Activated CD4-positive, alpha-beta T cell treated with anti-CD3 and anti-CD28 coated beads, Interleukin-2, amount 50 U/mL, for 1 hour (primary cell): ENCODE measurements at places on chromosomes 7 and 10.

DNA sequence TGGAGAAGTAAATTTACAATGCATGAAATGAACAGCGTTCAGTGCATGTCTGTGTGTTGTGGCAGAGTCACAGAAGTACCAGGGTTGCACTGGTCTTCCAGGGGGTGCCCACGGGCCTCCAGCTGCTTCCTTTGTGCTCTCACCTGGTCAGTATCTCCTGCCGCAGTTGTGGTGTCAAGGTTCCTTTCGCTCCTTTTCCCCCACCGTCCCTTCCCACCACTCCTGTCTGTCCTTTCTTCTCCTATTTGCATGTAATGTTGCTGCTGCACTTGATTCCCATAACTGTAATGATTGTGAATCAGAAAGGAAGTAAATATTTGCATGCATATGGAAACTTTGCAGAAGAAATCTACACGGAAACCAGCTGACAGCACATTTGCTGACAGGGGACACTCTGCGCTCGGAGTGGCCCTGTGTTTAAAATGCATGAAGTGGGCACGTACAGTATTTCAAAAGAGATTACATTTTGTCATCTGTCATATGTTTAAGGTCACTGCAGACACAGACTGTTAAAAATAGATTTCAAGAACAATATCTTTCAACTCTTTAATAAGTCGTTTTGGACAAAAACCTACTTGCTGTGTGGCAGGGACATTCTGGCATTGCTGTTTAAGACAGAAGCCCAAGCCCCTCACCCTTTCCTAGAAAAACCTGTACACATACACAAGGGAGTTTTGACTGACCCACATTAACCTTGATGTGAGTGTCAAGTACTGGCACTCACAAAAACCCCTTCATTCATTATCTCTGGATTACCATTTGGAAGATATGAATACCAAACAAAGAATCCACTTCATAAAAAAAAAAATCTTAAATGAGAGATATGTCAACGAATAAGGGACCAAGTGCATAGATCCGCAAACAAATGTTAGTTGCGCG is 336.7 kb upstream of the KLF6 start:
- no peak for DNase-seq

DNA sequence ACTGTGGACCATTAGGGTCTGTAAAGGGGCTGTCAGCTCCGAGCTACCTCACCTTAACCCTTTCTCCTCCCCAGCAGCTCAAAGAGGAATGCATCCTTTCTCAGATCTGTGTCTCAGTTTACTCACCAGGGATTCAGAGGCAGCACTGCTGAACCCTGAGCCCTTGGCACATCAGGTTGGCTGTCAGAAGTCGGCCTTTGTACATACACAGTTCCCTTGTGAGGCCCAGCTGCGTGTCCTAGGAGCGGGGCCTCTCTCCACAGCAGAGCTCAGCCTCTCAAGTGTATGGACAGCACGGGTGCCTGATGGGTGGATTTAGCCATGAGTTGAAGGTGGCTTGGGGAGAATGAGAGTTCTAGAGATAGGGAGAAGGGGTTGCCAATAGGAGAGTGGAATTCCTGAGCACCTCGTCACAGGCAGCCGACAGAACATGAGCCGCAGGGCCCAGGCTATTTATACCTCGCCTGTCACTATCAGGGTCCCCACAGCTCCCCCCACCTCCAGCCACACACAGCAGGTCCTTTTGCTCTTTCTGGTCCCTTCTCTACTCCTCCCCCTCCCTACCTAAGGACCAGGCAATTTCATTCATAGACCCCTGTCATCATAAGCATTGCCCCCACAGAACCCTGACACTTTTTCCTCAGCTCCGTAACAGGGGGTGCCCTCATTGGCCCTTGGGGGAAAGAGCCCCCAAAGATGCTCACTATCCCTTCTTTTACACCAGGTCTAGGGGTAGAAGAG is 2.1 kb upstream of the FLNC start:
- DNase-seq, result no peak

- DNase-seq, result peak; percentile 18
Observed at GRCh38 chr7:139915864-139916716, 87.0 kb downstream of the TBXAS1 start.

DNA sequence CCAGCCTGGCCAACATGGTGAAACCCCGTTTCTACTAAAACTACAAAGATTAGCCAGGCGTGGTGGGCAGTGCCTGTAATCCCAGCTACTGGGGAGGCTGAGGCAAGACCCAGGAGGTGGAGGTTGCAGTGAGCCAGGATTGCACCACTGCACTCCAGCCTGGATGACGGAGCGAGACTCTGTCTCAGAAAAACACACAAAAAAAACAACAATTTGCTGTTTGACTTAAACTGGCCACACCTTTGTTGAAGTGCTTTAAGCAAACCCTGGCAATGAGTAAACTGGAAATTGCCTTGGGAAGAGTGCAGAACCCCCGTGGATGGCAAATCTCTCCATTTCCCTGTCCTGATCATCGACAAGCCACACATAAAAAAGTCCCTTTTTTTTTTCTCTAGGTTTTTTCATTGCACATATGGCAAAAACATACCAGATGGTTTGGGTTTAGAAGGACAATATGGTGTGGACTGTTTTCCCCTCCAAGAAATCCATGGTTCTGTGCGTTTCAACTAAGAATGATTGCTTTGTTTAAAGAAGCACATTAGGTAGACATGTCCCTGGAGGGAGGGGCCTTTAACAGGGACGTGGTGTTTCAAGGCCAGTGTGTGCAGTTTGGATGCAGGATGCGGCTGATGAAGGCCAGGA is 76.9 kb downstream of the NRP1 start:
- no peak for DNase-seq

DNA sequence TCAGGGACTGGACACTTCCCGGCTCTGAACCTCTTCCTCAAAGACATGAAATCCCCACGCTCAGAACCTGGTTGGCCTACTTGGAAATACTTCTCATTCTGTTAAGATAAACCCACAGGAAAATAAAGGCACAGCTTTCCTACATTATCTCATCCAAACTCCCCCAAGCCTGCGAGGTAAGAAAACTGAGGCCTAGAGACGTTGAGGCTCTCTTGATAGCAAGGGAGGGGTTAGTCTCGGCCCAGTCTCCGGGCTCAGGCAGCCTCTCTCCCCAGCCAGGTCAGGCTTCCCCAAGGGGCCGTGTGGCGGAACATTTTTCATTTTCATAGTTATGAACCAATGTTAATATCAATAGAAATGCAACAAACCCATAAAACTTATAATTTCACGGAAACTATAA is 4.6 kb upstream of the EIF3B start:
- DNase-seq, result no peak
